ENCODE measurements at places on chromosomes 4 and X.
A peak's percentile ranks its signal among the peaks of the same experiment; 100 is the strongest.

GRCh38 chr4:138178566-138178965 is 63.6 kb downstream of the SLC7A11 start:
- no peak for DNase-seq

DNA sequence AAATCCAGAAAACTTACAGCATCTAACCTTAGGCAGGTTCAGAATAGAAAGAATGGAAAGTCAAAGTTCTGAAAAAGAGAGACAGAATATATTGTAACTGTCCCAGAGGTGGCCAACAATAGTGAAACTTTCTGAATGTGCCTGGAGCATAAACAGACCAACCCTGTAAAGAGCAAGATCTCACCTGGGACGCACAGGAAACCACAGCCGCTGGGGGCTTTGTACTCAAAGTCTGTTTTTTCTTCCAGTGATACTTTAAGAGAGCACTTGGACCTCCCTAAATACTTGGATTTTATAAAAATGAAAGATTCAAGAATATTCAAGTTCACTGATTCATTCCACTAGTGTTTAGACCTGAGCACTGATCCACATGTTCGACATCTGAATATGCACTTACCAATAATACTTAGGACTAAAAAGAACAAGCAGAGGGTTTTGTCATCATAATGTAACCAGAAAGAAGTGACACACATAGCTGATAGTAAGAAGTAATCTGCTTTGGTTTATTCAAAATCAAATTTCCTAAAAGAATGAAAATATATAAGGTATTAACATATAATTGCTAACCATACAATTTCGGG is 35.3 kb downstream of the ARAP2 start:
- peak; percentile 22 for DNase-seq

- DNase-seq: no peak
These were observed 92.2 kb downstream of the LPAR4 start for GRCh38 chrX:78839711-78840110.

- no peak for DNase-seq
These were observed 584.3 kb upstream of the SMIM31 start for GRCh38 chr4:164169591-164169990.

- DNase-seq: no peak
These were observed 62.7 kb downstream of the TMEM131L start for GRCh38 chr4:153528705-153529485.

DNA sequence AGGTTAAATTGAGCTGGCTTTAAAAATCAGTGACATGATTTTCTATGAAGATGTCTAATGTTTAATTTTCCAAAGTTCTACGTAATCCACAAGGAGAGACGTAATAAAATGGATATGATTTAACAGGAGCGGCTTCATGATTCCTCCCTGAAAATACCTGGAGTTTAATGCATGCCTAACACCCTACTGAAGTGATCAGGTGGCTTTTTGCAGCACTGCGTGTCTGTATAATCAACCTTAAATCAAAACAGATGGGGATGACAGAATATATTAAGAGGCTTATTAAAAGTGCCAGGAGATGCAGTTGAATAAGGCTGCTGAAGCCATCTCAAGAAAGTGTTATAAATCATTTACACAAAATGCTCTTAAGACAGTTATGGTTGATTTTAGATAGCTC is 112.4 kb upstream of the TLR3 start:
- no peak for DNase-seq

GRCh38 chrX:78384486-78384885 is 57.1 kb upstream of the CYSLTR1 start:
- DNase-seq: no peak

DNA sequence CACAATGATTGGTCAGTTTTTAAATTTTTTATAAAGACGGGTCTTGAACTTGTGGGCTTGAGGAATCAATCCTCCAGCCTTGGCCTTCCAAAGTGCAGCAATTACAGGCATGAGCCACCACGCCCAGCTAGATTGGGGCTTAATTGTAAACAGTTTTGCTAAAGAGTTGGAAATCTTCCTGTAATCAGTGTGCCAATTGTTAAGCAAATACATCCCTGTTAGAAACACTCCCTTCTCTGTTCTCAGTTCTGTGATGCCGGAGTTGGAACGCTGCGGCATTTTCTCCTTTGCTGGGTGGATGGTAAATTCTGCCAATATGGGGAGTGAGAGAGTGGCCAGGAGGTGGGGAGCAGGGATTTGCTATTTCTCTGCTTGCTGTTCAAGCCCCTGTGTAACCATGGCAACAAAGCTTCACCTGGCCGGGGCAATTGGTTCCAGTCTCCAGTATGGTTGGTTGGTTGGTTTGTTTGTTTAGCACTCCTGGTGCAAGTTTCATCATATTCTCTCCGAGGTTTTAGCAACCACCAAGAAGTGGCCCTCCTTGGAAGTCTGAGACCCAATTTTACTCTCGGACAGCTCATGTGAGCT is 3.0 kb upstream of the SPATA4 start:
- DNase-seq: no peak

- no peak for DNase-seq
These were observed 56.7 kb upstream of the FGFBP2 start for GRCh38 chr4:16019649-16020048.

DNA sequence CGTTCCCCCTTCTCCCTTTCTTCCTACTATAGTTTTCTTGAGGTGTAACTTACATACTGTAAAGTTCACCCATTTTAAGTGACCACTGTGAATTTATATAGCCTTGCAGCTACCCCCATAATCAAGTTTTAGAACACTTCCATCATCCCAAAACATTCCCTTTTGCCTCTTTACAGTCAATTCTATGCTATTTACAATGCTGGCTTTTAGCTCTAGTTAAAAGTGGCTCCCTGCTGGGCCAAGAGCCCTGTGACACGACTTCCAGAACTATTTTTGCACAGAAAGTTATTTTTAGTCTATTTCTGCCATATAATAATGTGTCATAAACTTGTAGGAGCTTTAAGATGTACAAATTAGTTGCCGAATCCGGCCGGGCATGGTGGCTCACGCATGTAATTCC is 26.9 kb downstream of the MAP7D2 start:
- no peak for DNase-seq

DNA sequence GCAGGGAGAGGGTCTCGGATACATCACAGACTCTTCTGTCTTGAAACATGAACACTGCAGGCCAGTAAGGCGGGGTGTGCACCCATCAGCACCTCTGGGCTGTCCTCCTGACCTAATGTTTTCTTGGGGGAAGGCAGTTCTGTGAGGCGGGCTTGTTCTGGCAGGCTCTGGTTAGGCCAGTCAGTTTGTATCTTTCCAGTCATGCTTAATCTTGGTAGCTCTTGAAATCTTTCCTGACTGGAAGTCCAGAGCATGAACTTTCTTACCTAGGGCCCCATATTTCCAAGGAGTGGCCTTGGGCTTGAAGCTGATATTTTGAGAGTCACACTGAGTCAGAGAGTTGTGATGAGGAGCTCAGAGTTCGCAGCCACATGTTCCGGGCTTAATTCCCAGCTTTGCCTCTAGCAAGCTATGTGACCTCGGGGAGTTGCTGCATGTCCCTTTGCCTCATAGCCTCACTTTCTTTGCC is 54.2 kb upstream of the RASSF6 start:
- DNase-seq: no peak

GRCh38 chrX:874061-874460 is 243.5 kb downstream of the SHOX start:
- DNase-seq: no peak

- DNase-seq: no peak
These were observed 5.5 kb upstream of the ASMT start for GRCh38 chrX:1609311-1609710.

DNA sequence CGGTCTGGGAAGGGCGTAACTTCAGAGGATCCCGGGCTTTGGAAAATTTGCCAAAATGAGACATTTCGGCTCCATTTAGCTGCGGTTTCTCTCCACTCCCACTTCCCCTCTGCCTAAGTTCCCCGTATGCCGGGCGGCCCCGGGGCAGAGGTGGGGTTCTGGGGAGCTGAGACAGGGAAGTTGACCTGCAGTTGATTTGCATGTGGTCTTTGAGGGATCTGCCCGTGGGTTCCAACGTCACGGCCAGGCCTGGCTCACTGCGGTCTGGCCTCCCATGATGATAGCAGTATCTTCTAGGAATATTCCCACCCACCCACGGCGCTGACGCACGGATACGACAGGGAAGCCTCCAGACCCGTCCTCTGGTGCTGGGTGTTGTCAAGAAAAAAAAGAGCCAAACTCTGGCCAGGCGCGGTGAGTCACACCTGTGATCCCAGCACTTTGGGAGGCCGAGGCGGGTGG is 27.3 kb upstream of the CRLF2 start:
- DNase-seq: no peak
